ENCODE measurements at places on chromosomes 12 and 14.

DNA sequence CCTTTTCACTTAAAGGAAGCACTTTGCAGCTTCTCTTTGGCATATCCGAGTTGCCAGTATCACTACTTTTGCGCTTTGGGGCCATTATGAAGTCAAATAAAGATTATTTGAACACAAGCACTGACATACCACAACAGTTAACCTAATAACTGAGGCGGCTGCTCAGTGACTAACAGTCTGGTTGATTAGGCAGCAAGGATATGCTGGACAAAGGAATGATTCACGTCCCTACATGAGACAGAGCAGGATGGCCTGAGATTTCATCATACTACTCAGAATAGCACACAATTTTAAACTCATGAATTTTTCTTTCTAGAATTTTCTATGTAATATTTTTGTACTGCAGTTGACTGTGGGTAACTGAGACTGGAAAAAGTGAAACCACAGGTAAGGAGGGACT lies 56.9 kb upstream of the E2F7 start:
- no peak for DNase-seq

- DNase-seq, result peak; percentile 57
Observed at GRCh38 chr14:105092171-105093037, 27.2 kb upstream of the GPR132 start.

- peak; percentile 81 for DNase-seq
Observed at GRCh38 chr14:28766469-28766955, at the start of gene FOXG1. TSS of gene FOXG1 (plus strand) at chr14:28766787. CDS start at chr14:28767280, 493 bp downstream.

- no peak for DNase-seq
Observed at GRCh38 chr12:26086936-26087335, 37.9 kb downstream of the BHLHE41 start.

GRCh38 chr12:27682534-27682933 lies 13.7 kb upstream of the REP15 start:
- no peak for DNase-seq

DNA sequence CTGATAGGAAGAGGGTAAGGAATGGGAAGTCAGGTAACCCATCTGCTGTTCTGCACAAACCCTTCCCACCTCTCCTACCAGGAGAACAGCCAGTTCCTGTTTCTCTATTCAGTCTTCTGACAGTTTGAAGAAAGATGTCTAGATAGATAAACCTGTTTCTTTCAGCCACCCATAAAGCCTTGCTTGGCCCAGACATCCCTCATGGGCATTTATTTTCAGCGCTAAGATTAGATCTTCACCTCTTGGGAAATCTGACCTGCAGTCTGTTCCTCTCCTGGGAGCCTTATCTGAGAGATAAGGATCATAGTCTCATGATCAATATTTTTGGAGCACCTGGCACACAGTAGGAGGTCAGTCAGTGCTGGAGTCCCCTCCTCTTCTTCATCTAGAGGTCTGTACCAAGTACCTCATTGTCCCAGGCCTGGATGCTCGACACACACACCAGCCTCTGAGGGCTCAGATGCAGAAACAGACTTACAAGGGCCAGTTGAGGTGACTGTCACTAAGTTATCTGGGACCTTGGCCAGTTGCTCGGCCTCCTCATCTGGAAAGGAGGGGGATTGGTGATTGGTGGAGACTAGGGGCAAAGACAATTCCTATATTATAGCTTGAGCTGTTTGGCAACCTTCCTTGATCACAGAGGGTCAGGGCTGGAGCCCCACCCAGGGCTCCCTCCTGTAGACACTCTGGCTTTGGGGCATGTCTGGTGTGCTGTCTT lies 18.2 kb downstream of the ACVRL1 start:
- no peak for DNase-seq

DNA sequence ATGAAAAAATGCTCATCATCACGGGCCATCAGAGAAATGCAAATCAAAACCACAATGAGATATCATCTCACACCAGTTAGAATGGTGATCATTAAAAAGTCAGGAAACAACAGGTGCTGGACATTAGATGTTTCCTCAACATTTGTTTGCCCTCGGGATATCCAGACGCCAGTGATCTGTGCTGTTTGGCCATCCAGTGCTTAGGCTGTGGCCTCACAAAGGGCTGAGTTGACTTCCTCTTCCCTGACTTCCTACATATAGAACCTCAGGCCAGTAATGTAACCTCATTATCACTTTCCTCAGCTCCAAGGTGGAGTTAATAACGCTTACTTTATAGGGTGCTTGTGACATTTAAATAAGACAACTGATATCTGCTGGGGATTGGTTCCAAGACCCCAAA lies 51.8 kb downstream of the SLC15A5 start:
- DNase-seq, result no peak

DNA sequence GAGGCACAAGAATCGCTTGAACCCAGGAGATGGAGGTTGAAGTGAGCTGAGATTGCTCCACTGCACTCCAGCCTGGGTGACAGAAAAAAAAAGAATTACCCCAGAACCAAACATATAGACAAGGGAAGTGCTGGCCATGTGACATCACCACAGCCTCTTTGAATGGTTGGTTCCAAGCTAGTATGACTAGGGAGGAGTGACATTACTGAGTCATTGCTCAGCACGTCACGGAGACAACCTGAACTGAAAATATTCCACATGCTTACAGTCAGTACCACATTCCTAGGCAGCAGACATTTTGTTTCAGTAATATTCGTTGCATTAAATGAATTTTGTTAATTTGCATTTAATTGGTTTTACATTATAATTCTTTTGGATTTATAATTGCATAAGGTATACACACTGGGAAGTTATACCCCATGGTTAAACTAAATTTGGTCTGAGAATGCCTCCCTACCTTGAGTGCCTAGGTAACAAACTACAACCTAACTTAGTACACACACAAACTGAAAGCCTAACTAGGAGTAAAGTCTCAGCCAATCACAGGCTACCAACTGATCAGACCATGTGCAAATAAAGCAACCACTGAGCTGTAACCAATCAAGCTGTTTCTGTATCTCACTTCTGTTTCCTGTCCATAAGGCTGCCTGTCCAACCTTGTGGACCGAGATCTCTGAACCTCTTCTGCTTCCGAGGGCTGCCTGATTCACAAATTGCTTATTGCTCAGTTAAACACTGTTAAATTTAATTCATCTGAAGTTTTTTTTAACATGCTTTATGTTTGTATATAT lies 164.4 kb downstream of the CAND1 start:
- DNase-seq, result no peak

GRCh38 chr12:100967189-100967588 lies 172.6 kb downstream of the ANO4 start:
- no peak for DNase-seq
